Stimulated activated CD8-positive, alpha-beta memory T cell treated with anti-CD3 and anti-CD28 coated beads, Interleukin-4, amount 100 ng/mL, for 1 hour (primary cell): ENCODE measurements at places on chromosomes 4 and X.

GRCh38 chrX:53186351-53186750, 38.7 kb downstream of the KDM5C start:
- DNase-seq = no peak

DNA sequence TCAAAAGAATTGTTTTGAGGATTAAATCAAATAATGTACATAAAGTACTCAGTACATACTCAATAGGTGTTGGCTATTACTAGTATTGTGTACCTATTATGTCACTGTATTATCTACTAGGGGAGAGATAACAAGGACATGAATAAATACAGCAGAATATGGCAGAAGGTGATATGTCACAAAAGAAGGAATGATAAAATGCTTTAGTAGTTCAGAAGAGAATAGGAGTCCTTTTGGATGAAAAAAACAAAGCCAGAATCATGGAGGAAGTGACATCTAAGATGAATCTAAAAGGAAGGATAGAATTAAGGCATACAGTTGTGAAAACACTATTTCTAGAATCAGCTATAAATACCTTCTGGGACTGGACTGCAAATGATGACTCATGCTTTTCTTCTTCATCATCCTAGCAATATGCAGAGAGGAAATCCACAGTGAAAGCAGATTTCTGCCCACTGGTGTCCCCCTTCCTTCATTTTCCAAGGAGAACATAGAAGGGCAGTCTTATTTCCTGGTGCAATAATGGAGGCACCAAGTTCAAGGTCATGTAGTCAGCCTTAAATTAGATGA, 98.7 kb downstream of the GLUD2 start:
- no peak for DNase-seq

GRCh38 chrX:31243804-31244203, 172.0 kb upstream of the FTHL17 start:
- no peak for DNase-seq

GRCh38 chr4:147794787-147795413, 63.0 kb downstream of the ARHGAP10 start:
- no peak for DNase-seq

DNA sequence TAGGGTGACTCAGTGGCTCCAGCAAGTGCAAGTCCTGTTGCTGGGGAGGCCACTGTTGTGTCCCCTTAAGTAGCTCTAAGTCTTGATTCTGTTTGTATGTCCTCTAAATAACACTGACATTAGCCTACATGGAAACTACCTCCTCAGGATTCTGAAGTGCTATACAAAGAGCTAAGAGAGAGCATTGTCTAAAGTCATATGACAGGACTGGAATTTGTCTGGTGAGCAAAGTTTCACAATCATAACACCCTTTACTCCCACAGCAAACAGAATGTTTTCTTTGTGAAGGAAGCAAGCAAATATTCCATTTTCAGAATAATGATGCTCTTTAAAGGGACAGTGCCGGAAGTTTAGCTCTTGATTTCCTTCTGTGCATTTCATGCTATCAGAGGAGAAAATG, 23.4 kb upstream of the CT47A1 start:
- DNase-seq = no peak

- no peak for DNase-seq
Observed at GRCh38 chrX:24025741-24026403, 1.1 kb downstream of the KLHL15 start.

DNA sequence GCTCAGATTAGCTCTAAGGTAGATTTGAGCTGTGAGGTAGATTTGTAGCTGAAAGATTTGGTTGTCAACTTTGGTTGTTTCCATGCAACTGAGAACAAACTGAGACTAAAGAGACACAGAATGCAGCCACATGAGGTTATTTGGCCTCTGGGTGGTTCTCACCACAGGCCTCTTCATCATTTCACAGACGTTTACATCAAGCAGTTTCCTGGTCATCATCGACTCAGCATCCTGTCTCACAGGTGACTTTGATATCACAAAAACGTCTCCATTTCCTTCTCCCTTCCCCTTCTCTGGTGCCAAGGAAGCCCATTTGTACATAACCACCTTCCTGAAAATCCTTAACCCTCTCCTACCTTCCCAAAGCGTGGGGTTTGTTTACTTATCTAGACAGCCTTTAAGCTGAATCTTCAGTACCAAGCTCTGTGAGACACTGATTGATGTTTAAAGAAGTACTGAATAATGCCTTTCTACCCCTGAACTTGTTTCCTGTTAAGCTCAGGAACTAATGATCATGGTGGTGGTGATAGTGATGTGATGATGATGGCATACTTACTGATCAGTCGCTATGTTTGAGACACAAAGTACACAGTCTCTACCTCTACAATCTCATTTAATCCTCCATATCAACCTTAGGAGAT, 81.9 kb downstream of the FAM114A1 start:
- no peak for DNase-seq

GRCh38 chr4:8593264-8594096, 915 bp downstream of the CPZ start:
- no peak for DNase-seq

DNA sequence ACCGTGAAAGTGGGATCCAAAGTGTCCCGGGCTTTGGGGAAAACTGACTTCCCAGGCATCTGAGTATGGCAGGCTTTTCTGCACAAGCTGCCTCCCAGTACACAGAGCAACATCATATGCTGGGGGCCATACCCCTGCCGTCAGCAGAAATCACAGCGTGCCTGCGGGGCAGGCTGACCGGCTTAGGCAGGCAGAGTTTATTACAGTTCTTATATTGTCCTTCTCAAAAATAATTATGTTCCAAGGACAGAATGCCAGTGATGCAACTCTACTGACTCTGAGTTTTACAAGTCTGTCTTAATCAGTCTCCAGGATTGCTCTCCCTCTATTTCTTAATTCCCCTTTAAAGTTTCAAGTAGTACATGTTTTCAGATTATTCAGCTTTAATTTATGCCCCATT, 37.0 kb downstream of the IL21 start:
- no peak for DNase-seq

DNA sequence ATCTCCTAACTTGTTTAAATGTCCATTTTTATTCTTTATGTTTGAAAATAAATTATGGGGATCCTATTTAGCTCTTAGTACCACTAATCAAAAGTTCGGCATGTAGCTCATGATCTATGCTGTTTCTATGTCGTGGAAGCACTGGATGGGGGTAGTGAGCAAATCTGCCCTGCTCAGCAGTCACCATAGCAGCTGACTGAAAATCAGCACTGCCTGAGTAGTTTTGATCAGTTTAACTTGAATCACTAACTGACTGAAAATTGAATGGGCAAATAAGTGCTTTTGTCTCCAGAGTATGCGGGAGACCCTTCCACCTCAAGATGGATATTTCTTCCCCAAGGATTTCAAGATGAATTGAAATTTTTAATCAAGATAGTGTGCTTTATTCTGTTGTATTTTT, 27.6 kb downstream of the NUDT6 start:
- no peak for DNase-seq

DNA sequence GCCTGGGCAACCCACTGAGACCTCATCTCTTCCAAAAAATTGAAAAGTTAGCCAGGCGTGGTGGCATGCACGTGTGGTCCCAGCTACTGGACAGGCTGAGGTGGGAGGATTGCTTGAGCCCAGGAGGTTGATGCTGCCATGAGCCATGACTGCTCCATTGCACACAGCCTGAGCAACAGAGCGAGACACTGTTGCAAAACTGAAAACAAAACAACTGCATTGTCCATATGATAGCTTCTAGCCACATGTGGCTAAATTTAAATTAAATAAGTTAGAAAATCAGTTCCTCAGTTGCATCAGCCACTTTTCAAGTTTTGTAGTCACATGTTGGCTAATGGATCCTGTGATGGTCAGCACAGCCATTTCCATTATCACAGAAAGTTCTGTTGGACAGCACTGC, 67.9 kb downstream of the GAB1 start:
- no peak for DNase-seq

DNA sequence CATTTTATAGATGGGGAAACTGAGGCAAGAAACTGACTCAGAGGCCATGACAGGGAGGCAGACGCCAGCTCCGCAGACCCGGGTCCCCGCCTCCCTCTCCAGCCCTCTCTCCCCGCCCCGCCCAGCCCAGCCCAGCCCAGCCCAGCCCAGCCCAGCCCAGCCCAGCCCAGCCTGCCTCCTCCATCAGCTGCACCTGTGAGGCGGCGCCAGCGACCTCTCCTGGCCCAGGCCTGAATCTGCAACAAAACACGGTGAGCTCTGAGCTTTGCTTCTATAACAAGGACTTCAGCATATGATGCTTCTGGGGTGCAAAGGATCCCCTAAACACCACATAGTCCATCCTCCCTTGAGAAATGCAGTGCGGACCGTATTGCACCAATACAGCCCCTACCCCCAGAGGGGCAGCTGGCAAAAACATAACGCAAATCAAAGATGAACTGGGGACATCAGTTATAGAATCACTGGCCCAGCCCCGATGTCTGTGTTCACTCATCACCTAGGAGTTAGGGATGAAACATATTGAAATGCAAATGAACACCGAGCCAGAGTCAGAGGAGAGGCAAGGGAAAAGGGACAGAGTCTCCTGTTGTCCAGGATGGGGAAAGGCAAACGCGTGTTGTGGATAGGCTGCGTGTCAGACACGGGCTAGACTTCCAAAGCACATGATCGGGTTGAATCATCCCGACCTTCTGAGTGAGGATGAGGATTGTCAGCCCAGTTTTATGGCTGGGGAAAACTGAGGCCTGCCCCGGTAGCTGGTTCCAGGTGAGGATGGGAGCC, 216.1 kb upstream of the PSAPL1 start:
- DNase-seq = no peak

GRCh38 chrX:39399387-39399786, 598.1 kb downstream of the MID1IP1 start:
- DNase-seq = no peak

DNA sequence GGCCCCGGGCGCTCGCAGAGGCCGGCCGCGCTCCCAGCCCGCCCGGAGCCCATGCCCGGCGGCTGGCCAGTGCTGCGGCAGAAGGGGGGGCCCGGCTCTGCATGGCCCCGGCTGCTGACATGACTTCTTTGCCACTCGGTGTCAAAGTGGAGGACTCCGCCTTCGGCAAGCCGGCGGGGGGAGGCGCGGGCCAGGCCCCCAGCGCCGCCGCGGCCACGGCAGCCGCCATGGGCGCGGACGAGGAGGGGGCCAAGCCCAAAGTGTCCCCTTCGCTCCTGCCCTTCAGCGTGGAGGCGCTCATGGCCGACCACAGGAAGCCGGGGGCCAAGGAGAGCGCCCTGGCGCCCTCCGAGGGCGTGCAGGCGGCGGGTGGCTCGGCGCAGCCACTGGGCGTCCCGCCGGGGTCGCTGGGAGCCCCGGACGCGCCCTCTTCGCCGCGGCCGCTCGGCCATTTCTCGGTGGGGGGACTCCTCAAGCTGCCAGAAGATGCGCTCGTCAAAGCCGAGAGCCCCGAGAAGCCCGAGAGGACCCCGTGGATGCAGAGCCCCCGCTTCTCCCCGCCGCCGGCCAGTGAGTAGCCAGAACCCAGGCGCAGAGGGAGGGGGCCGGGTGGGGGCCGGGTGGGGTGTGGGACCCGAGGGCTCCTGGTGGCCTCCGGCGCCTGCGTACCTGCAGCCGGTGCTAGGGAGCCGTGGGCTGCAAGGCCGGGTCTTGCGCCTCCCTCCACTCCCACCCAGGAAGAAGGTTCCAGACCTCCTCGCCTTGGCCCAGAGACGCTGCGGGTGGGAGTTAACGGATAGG, 534 bp downstream of the MSX1 start:
- no peak for DNase-seq

- DNase-seq = no peak
Observed at GRCh38 chr4:19329631-19330030, 922.1 kb upstream of the SLIT2 start.

- DNase-seq = no peak
Observed at GRCh38 chrX:57445076-57445475, 146.7 kb upstream of the ZXDB start.

DNA sequence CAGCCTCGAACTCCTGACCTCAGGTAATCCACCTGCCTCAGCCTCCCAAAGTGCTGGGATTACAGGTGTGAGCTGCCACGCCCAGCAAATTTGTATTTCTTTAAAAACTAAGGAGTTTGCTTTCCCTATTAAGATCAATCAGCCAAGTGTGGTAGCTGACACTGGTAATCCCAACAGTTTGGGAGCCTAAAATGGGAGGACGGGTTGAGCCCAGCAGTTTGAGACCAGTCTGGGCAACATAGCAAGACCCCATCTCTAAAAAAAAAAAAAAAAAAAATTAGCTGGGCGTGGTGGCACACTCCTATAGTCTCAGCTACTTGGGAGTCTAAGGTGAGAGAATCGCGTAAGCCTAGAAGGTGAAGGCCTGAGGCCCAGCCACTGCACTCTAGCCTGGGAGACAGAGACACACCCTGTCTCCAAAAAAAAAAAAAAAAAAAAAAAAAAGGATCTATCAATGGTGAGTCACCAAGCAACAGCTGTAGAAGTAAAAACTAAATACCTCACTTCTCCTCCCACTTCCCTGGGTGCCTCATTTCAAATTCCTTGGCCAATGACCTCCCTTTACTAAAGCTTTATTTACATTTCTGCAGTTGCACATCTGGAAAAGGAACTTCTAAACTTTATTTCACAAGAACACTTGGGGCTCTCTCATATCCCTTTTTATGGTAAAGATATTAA, 54.5 kb downstream of the LDB2 start:
- DNase-seq = no peak

- no peak for DNase-seq
Observed at GRCh38 chr4:88230461-88230891, 53.9 kb downstream of the PPM1K start.

GRCh38 chr4:69836287-69836686, 23.7 kb downstream of the SULT1E1 start:
- no peak for DNase-seq

DNA sequence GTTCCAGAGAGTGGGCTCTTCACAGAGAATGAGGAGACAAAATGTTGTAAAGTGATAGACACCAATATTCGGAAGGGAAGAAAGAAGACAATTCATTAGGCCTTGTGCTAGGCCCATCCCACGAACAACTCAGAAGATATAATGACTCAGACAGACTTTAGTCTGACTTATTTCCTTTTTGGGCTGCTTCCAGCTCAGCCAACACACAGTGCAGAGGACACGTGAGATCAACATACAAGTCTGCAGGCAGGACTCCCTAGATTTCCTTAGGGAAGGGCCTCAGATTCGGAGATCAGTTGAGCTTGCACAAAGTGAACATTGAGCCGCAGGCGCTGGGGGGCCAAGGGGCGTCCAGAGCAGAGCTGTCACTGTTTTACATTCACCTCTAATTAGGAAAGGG, 290.7 kb upstream of the TENM3 start:
- DNase-seq = no peak

GRCh38 chrX:20063153-20063552, 53.6 kb downstream of the MAP7D2 start:
- no peak for DNase-seq

- no peak for DNase-seq
Observed at GRCh38 chr4:109205186-109205585, 97.3 kb downstream of the COL25A1 start.

GRCh38 chr4:34633241-34633640, 1611.1 kb downstream of the ARAP2 start:
- DNase-seq = no peak

GRCh38 chrX:74800062-74800461, 125.2 kb downstream of the NEXMIF start:
- no peak for DNase-seq

GRCh38 chrX:149870840-149871239, 10.1 kb upstream of the MAGEA8 start:
- no peak for DNase-seq
